ENCODE measurements at places on chromosomes 13 and 19.

DNA sequence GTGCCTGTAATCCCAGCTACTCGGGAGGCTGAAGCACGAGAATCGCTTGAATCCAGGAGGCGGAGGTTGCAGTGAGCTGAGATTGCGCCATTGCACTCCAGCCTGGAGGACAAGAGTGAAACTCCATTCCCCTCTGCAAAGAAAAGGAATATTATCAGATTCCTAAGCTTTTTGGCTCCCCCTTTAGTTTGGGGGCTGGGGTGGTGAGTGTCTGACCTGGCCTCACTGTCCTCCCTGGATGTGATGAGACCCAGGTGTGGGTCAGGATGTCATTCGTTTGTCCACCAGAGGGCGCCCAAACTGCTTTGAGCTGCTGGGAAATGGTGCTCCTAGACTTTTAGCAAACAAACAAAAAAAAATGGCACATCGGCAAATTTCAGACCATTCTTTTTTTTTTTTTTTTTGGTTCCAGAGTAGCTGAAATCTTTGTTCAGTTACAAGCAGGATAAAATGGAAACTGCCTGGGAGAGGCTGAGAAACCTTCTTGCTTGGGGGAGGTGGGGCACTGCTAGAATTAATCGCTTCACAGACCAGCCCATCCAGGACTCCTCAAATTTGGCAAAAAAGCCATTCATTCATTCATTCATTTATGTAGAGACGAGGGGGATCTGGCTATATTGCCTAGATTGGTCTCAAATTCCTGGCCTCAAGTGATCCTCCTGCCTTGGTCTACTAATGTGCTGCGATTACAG is 29.4 kb downstream of the SPC24 start:
- peak; percentile 91 for DNase-seq

DNA sequence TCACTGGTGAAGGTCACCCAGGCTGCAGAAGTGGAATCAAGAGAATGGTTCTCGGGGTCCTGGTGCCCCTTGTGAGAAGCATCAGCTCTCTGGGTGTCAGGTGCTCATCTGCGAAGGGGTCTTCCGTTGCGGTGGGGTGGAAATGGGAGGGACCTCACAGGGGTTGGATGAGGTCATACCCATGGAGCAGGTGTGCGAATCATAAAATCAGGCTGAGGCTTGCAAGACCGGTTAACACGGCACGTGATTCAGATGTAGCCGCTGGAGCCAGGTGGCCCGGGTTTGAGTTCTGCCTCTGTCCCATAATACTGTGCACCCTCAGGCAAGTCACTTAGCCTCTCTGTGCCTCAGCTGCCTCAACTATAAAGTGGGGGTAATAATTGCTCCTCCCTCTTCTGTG is 3.9 kb upstream of the KLK15 start:
- no peak for DNase-seq

- DNase-seq = no peak
Measured at GRCh38 chr13:25478186-25478585, 106.4 kb downstream of the ATP8A2 start.

- no peak for DNase-seq
Measured at GRCh38 chr19:3548606-3549005, 8.8 kb downstream of the MFSD12 start.

DNA sequence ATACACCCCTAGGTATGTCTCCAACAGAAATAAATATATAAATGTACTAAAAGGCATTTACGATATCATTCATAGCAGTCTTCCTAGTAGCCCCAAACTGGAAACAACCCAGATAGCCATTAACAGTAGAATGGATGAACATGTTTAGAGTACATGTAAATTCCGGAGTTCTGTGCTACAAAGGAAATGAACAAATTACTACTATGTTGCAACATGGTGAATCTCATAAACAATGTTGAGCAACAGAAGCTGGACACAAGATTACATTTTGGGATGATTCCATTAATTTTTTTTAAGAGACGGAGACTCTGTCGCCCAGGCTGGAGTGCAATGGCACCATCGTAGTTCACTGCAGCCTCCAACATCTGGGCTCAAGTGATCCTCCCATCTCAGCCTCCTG is 5.9 kb upstream of the SLC7A10 start:
- DNase-seq = no peak

- peak; percentile 92 for DNase-seq
Measured at GRCh38 chr19:33293255-33294057, 8.9 kb downstream of the CEBPA start.

- DNase-seq = no peak
Measured at GRCh38 chr13:33138441-33138840, 122.2 kb downstream of the KL start.

GRCh38 chr13:31477961-31478360 is 261.4 kb upstream of the RXFP2 start:
- no peak for DNase-seq

- DNase-seq = no peak
Measured at GRCh38 chr13:74912898-74913297, 569.1 kb downstream of the TBC1D4 start.

Data from trophoblast cell (in vitro differentiated cells and primary cell).